ENCODE measurements at places on chromosomes 2 and 18.
A peak's percentile ranks its signal among the peaks of the same experiment; 100 is the strongest.

- no peak for DNase-seq
Observed at GRCh38 chr2:84888401-84889276, 7.8 kb upstream of the TRABD2A start.

- DNase-seq: no peak
Observed at GRCh38 chr2:198545411-198545810, 741.0 kb downstream of the PLCL1 start.

- no peak for DNase-seq
Observed at GRCh38 chr2:152715854-152716428, 1.3 kb downstream of the PRPF40A start.

DNA sequence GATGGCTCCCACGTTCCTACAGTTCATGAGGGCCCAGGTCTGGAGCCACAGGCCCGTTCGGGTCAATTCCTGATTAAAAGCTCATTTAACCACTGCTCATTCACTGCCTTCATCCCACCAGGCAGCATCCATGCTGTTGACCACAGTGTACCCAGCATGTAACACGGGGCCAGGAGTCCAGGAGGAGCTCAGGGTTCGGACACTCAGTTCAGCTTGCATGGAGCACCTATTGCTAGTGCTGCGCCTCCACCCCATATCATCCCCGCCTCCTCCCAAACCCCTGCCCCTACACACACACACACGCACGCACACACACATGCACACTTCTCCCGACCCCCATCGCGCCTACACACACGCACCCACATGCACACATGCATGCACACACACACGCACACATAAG is 72.9 kb upstream of the SNTG2 start:
- no peak for DNase-seq

DNA sequence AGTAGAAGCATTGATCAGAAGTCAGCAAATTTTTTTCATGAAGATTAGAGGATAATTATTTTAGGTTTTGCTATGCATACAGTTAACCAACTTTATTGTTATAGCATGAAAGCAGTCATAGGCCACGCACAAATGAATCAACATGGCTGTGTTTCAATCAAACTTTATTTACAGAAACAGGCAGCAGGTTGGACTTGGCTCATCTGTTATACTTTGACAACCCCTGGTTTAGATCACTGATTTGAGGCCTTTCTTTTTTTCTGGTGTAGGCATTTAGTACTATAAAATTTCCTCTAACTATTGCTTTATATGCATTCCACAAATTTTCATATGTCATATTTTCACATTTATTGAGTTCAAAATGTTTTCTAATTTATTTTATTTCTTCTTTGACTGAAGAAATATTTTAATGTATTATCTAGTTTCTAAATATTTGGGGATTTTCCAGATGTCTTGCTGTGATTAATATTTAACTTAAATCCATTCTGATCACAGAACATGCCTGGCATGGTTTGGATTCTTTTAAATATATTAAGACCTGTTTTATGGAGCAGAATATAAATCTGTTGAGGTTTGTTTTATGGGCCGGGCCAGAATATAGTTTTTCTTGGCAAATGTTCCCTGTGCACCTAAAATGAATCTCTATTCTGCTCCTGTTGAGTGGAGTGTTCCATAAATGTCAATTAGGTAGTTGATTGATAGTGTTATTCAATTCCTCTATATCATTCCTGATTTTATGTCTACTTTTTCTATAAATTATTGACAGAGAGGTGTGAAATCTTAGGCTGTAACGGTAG is 116.3 kb upstream of the KLHL29 start:
- DNase-seq: no peak

DNA sequence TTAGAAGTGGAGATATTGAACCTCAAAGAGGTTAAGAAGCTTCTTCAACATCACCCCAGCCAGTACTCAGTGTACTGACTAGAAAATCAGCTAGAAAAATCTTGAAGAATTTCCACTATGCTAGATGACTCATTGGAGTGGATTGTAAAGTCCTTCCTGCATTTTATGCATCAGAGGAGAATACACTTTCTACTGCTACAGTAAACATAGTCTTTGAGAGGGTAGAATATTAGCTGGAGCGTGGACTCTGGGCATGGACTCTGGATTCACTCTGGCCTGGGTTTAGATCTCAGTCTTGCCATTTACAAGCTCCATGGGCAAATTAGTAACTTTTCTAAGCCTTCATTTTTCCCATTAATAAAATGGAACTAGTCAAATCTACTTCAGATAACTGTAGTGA is 215.9 kb downstream of the IRS1 start:
- no peak for DNase-seq

DNA sequence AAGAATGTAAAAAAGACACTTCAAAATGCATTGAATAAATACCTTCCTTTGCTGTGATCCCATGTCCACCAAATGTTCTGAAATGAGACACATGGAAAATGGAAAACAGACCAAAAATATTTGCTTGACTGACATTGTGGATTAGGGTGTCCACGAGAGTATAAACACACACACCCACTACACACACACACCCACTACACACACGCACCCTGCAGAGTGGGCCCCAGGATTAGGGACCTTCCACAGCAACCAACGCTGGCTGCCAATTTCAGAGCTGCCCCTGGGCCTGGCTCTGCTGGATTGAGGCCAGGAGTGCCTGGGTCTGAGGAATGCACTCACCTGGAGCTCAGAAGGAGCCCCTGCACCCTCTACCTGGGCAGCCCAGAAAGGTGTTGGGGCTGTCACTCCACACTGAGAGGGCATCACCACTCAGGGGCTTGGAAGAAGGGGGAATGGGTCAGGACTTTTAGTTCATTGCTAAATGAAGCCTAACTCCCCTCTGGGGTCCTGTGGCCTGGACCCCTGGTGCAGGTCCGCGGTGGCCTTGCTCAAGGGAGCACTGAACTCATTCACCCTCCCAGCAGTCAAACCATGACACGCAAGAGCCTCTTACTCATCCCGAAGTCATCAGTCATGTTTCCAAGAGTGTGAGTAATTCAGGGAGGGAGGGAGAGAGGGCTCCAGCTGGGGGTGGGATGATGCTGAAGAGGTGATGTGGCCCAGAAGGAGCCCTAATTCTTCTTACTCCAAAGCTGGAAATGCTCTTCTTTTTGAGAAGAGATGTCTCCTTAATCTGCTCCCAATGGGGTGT is 50.2 kb upstream of the PLB1 start:
- DNase-seq: peak; percentile 19

DNA sequence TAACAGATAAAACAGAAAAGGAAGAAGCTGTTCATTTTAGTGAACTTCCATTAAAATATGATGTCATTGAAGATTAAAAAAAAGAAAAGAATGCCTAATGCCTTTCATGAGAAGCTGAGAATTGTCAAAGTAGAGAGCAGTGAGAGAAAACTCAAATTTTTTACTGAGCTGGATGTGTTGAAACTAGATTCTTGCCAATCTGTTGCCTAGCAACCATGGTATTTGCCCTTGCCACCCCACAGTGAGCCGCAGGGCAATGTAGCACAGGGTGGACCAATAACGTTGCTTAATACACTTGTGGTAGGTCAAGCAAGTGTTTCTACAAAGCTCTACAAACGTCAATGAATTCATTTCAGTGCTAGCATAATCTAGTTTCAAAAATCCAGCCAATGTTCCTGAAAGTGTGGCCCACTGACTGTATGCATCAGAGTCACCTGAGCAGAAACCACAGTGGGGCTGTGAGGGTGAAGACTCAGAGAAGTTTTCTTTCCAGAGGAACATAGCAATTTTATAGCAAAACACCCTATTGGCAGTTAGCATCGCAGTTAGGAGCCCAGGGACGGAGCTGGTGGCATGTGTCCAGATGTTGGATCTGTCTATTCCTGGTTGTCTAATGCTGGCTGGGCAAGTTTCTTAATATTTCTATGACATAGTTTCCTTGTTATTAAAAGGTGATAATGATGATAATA is 132.2 kb downstream of the DOCK10 start:
- DNase-seq: no peak

GRCh38 chr18:497688-498087 is 2.8 kb downstream of the COLEC12 start:
- DNase-seq: no peak

- no peak for DNase-seq
Observed at GRCh38 chr18:22817844-22818243, 115.3 kb upstream of the RBBP8 start.

GRCh38 chr2:1488181-1488671 is 75.0 kb downstream of the TPO start:
- DNase-seq: no peak

DNA sequence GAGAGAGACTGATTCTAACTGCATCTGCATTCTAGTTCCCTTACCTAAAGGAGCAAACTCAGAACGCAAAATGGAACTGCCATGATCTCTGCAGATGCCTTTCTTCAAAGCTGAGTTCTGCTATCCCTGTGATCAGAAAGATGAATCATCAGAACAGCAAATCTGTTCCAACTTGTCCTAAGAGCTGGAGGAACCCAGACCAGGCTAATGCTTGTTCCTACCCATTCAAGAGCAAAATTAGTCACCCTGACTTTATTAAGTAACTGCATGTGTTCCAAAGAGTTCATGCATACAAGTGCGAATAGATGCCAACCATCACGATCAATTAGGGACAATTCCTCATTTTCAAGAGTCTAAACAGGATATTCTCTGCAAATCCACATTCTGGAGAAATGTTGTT is 46.5 kb downstream of the MBP start:
- no peak for DNase-seq

DNA sequence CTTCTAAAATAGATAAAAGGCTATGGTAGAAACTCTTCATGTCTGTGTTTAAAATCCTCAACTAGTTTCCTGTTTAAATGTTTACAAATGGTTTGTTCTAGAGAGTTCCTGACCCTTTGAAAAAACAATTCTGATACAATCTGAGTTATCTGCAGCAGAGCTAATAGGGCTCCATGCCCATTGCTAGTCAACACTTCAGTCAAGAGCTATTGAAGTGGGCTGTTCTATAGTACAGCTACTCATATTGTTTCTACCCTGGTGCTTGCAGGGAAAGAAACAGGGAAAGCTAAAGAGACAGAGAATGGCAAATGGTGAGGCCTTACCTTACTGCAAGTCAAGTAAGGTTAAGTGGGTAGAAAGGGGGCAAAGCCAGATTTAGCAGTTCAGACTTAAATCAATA is 112.3 kb upstream of the CAVIN2 start:
- DNase-seq: no peak

GRCh38 chr2:168661863-168662256 is 140.6 kb upstream of the NOSTRIN start:
- DNase-seq: no peak

- no peak for DNase-seq
Observed at GRCh38 chr2:160375037-160375436, 118.6 kb downstream of the RBMS1 start.

- no peak for DNase-seq
Observed at GRCh38 chr18:8742387-8743361, 37.3 kb downstream of the MTCL1 start.

GRCh38 chr2:11738589-11739436 is 7.6 kb upstream of the LPIN1 start:
- no peak for DNase-seq

All from activated CD8-positive, alpha-beta memory T cell treated with anti-CD3 and anti-CD28 coated beads for 48 hours (primary cell).